ENCODE measurements at places on chromosomes 2 and 18.

DNA sequence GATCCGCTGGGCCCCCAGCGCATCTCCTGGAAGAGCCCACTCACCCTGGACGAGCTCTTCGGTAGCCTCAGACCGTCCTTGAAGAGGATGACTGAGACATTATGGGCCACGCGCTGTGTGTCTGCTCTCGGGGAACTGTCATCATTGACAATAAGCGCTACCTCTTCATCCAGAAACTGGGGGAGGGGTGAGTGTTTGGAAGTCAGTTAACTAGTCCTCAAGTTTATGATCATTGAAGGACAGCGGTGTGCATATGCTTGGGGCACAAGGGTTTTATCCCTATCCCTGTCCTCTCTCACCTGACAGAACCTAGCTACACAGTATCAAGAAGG is 586 bp downstream of the STK16 start:
- no peak for DNase-seq

GRCh38 chr2:188512456-188512855 is 220.8 kb downstream of the GULP1 start:
- DNase-seq: no peak

DNA sequence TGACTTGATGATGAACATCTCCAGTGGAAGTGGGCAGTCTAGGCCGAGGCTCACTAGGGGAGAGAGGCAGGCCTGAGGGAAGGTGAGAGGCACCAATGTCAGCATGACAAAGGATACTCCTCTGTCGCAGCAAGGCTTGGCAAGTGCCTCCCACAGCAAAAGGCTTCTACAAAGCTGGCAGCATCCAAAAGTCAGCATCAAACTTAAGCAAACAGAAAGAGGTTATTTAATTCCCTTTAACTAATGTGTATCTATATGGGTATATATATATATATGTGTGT is 41.6 kb downstream of the NIFK start:
- no peak for DNase-seq

DNA sequence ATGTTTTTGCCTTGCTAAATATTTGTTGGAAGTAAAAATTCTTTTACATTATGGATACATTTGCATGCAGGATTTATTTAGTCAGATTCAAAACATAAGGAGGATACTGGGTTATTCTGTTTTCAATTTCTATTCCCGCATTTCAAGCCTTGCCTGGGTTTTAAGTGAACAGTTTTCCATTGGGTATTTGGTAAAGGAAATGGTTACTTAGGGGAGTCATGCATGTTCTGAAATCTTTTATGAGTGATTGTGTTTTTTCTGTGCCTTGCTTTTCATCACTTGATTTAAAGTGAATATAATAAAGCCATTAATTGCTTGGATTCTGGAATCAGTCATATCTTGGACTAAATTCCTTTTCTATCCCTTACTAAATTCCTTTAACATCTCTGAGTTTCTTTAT is 12.0 kb upstream of the SP9 start:
- DNase-seq: no peak

GRCh38 chr2:239871481-239872435 is 153.4 kb downstream of the NDUFA10 start:
- DNase-seq: no peak

DNA sequence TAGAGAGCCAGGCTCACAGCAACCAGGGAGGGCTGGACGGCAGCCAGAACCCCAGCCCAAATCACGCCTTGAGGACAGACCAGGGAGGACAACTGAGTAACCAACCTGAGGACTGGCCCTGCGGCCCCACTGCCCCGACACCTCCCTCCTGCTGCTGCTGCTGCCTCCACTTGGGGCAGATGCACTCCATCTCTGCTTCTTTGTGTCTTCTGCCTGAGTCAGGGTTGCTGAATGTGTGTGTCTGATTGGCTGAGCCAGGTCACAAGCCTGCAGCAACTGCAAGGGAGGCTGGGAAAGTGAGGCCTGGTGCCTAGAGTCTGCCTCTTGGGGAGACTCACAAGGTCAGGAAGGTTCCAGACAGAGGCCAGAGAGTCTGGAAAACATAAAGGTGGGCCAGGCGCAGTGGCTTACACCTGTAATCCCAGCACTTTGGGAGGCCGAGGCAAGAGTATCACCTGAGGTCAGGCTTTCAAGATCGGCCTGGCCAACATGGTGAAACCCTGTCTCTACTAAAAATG is 83.4 kb downstream of the ZFP36L2 start:
- DNase-seq: no peak

DNA sequence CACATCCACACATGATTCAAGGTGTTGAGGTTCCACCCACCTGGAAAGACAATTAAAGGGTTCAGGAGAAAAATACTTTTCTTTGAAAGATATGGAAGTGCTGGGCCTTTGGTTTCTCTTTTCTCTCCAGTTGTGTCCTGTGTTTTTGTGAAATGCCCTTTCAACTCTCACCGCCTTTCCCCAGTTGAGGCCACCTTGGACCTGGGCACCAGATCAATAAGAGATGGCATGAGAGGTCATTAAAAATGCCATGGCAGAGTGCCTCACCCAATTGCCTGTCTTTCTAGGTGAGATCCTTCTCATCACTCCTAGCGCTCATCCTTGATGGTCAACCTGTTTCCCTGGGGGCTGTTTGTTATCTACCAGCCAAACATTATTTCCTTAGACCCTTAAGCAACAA is 453.9 kb downstream of the TSN start:
- DNase-seq: no peak

DNA sequence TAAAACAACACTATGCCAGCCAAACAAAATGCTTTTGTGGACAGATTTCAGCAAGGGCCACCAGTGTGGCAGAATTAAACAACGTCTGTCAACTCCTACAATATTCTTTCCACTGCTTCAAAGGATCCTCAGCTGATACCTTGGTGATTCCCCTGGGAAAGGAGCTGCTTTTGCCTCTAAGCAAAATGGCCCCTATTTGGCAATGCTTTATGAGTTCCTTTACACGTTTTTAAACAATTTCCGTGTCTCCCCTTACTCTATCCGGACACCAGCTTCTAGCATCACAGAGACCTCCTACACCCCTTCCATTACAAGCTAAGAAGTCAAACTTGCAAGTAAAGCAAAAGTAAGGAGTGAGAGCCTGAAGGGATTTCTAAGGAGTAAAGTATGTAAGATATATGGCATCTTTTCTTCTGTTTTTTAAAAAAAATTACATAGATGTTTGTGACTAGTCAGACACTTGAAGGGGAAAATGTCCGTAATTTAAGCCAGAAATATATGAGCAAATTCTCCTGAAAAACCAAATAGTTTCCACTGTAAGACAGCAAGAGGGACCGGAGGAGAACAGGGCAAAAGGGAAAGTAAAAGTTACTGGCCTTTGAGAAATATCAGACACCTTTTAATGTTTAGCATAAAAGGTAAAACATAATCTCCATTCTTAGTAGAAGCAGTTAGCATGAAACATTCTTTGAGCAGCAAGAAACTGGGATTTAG is 1.9 kb downstream of the SOS1 start:
- DNase-seq: no peak

GRCh38 chr18:27954226-27954625 is 222.7 kb downstream of the CDH2 start:
- DNase-seq: no peak

GRCh38 chr2:168550670-168551069 is 94.6 kb downstream of the CERS6 start:
- DNase-seq: no peak

DNA sequence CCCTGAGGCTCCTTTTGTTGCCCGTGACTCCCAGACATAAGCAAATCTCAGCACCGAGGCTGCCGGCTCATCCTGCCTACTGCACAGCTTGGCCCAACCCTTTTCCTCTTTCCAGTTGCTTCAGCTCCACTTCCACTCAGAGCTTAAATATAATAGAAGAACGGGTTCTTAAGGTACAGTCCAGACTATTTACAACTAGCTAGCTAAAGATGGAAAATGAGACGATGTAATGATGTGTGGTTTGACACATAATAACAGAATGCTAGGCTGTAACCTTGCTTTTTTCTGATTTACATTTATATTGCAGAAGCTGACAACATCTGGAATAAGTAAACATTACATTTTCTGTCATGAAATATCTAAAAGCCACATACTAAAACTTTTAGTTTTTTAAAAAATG is 26.9 kb upstream of the ATP9B start:
- no peak for DNase-seq

DNA sequence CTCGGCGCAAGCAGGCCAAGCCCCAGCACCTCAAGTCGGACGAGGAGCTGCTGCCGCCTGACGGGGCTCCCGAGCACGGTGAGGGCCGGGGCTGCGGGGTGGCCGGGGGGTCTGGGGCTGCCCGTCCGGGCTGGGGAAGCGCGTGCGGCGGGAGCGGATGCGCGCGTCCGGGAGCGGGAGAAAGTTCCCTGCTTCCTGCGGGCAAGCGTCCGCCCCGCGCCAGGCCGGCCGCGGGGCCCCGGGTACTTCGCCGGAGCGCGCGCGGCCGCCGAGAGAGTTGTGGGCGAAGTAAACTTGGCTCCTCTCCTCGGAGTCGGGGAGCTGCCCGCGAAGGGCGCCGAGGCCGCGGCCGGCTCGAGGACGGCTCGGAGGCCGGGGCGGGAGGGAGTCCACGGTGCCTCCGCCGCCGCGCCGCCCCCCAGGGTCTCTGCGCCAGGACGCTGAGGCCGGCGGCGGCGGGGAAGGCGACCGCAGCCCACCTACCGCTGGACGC is 707 bp downstream of the SALL3 start:
- no peak for DNase-seq

DNA sequence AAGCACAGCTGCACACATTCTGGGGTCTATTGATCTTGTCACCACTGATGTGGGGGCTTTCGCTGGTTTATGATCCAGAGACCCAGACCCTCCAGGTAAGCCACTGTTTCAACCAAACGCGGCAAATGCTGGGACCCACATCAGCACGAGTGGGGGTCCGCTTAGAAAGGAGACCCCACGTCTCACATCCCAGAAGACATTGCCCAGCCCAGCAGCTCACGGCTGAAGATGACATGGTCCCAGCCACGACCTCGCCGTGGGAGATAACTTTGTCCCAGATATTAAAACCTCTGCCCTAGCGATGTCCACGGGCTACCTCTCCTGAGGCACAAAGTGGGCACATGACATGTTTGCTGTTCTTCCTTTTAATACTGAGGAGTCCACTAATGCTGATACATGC is 43.8 kb downstream of the LONRF2 start:
- DNase-seq: no peak

DNA sequence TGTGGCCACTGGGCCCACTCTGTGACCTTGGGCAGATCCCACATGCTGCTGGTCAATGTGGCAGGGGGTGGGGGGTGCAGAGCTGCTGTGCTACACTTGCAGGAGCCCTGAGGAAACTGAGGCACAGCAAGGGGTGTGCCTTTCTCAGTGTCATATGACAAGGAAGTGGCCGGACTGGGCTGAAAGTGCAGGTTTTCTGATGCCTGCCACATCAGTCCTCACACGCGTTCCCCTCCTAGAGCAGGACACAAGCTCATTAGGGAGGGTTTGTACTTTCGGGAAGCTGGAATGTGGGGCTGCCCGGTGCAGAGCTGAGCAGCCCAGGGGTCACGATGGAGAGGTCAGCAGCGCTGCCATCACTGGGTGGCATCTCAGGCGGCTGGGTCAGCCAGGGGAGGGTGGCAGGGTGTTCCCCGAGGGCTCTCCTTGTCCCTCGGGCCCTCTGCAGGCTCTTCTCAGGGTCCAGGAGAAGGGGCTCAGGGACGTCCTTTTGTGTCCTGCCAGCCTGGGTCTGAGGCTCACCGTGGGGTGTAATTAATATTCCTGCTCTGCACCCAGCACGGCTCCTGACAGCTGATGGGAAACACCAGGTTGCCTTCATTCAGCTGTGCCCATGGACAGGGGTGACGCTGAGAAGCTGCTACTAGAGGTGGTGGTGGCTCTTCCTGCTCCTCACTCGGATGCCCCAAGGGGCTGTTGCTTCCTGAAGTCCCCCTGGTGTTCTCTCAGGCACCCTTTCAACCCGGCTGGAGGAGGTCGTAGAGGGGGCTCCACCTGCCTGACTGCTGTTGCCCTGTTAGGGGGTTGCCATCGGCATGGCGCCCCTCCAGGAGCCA is 62.1 kb upstream of the HDAC4 start:
- no peak for DNase-seq

DNA sequence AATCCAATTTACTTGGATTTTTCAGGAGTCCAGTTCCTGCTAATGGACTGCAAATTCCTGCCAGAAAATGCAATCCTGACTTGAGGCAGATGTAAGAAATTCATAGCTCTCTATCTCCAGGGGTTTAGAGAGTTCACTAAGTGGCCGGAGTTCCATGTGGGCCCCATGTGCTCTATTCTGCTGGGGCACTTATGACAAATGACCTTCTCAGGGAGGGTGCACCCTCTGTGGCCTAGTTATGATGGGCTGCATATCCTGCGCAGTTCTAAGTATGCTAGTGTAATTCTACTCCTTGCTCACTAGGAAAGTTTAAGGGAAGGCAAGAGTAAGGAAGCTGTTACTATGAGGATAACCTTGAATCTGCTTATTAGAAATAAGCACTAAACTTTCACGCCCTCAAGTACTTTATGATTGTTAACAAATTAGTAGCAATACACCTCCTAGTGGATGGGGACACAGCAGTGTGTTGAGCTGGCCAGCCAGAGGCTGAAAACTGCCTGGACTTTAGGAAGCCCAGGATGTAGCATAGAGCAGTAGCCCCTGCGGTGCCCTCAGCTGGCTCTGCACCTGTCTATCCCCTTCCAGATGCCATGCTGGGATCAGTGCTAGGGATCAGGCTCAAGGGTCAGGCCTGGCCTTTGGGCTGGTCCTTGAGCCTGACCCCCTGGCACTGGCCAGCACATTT is 14.4 kb downstream of the SMYD1 start:
- no peak for DNase-seq

GRCh38 chr2:84838434-84839145 is 42.3 kb downstream of the TRABD2A start:
- no peak for DNase-seq

- DNase-seq: no peak
These were observed 13.7 kb upstream of the RALB start for GRCh38 chr2:120238728-120239487.

GRCh38 chr2:54936766-54937165 is 113.5 kb downstream of the RTN4 start:
- no peak for DNase-seq

DNA sequence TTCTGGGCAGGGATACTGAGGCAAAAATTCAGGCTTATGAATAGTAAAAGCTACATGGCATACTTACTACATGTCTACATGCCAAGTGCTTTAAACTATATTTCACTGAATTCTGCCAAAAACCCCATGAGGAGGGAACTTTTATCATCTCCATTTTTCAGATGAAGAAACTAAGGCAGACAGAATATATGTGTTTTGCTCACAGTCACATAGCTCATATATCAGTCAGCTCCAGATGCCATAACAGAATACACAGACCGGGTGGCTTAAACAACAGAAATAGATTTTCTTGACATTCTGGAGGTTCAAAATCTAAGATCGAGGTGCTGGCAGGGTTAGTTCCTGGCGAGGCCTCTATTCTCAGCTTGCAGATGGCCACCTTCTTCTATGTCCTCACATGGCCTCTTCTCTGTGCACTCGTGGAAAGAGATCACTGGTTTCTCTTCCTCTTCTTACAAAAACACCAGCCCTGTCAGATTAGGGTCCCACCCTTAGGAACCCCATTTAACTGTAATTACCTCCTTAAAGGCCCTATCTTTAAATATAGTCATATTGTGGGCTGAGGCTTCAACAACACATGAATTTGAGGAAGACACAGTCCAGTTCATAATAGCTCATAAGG is 27.1 kb upstream of the CREB1 start:
- no peak for DNase-seq
